Activated CD8-positive, alpha-beta T cell treated with anti-CD3 and anti-CD28 coated beads for 36 hours (primary cell): ENCODE measurements at places on chromosomes 16 and 17. TPM values are rescaled to one million over a fixed set of nuclear protein-coding genes. Genes with fewer than 3 reads are reported as not detected.

Gene KATNB1
- 35.1 TPM for total RNA-seq

Gene HSBP1
- 68.2 TPM for total RNA-seq

Gene PTGES3L
- 2.2 TPM for total RNA-seq

Gene C17orf78
- not detected for total RNA-seq

Gene SLC5A11
- 0.78 TPM for total RNA-seq
